T-helper 17 cell (primary cell): ENCODE measurements at places on chromosomes 1 and 21. TPM values are rescaled to one million over a fixed set of nuclear protein-coding genes. Genes with fewer than 3 reads are reported as not detected.

GRCh38 chr1:202659974-202660373 lies 50.3 kb downstream of the SYT2 start:
- DNase-seq, result no peak

ZNF593 gene
- 15.6 TPM for total RNA-seq

GRCh38 chr21:29155118-29155932 lies 24.9 kb downstream of the MAP3K7CL start:
- DNase-seq, result no peak

- no peak for DNase-seq
Measured at GRCh38 chr1:55154616-55155015, 60.5 kb downstream of the USP24 start.

PTPN22 gene
- total RNA-seq, result 42.6 TPM

LCE3A gene
- not detected for total RNA-seq

PTTG1IP gene
- total RNA-seq, result 123 TPM

GNAT2 gene
- total RNA-seq, result not detected

- DNase-seq, result no peak
Measured at GRCh38 chr1:25095635-25096200, 136.6 kb downstream of the SYF2 start.

DNA sequence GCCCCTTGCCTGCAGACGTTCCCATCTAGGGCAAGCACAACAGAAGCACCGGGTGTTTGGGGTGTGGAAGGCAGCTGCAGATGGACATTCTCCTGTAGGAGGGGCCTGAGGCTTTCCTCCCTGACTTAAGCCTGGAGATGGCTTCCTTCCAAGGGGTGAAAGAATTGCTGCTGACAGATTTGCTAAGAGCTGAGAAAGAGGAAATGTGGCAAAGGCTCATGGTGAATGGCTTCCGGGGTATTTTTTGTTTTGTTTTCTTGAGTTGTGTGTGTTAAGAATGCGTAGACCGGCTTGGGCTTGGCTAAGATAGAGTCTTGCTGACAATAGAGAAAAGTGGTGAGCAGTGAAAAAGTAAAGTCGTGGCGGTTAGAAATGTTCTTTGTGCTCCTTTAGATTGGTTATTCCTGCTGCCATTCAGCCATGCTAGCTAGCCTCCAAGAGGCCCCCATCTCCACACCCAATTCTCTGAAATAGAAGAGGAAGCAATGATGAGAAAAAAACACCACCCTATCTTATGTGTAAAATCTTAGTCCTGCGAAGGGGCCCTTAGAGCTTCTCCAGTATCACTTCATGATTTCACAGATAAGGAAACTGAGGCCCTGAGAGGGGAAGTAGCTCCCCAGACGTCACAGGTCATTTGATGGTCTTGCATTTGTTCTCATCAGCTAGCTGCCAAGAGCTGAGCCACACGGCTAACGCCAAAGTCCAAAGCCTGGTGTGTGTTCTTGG lies 36.9 kb downstream of the EIF2D start:
- DNase-seq, result no peak

GRCh38 chr1:180198196-180198595 lies 31.9 kb upstream of the LHX4 start:
- DNase-seq, result no peak

DNA sequence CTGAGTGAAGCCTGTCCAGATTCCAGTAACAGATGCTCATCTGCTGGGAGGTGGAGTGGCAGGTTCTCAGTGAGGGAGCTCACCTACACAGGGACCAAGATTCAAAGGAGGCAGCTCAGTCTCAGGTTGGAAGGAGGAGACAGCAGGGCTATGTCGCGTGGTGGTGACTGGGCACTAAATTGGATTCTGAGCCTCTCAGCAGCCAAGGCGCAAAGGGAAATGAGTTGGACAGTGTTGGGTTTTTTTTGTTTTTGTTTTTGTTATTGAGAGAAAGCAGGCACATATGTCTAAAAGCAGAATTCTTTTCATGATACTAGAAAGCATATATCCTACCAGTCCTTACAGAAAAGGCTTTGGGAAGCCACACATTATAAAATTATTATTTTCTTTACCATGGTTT lies 26.2 kb downstream of the UMODL1 start:
- no peak for DNase-seq

- DNase-seq, result no peak
Measured at GRCh38 chr1:24110642-24111261, 1.2 kb downstream of the MYOM3 start.

- DNase-seq, result no peak
Measured at GRCh38 chr1:46401154-46401913, 7.2 kb downstream of the FAAH start.

DNA sequence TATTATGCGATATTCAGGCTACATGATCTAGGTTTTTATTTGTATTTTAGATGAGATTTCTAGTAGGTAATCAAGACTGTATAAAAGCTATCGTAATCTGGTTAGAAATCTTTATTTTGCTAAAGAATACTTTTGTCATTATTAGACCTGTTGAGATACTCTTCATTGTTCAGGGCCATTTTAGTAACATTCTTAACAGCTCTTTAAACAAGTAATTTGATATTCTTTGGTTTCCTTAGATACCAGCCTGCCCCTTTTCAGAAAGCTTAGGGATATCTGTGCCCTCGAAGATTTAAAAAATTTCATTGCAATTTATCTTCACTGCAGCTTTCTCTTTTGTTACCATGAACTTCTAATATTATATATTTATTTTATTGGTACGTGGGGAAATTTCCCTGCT lies 18.9 kb downstream of the ADGRL2 start:
- no peak for DNase-seq

DNA sequence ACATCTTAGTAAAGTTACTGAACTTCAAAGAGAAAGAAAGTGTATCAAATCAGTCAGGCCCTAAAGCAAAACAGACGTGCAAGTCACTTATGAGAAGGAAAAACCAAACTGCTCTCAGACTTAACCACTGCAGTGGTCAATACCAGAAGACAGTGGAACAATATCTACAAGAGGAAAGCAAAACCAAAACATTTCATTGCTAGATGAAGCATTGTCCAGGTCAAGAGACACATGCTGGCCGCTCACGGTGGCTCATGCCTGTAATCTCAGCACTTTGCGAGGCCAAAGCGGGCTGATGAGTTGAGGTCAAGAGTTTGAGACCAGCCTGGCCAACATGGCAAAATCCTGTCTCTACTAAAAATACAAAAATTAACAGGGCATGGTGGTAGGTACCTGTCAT lies 82.0 kb upstream of the MROH9 start:
- no peak for DNase-seq

LYPD8 gene
- total RNA-seq, result not detected

BATF3 gene
- 0.34 TPM for total RNA-seq

ACOT11 gene
- 0.78 TPM for total RNA-seq

GFI1 gene
- 18.8 TPM for total RNA-seq

- DNase-seq, result no peak
Measured at GRCh38 chr21:32423320-32424190, 11.0 kb downstream of the EVA1C start.

TNNT2 gene
- not detected for total RNA-seq

- no peak for DNase-seq
Measured at GRCh38 chr21:33939226-33939625, 23.6 kb upstream of the ATP5PO start.

DNA sequence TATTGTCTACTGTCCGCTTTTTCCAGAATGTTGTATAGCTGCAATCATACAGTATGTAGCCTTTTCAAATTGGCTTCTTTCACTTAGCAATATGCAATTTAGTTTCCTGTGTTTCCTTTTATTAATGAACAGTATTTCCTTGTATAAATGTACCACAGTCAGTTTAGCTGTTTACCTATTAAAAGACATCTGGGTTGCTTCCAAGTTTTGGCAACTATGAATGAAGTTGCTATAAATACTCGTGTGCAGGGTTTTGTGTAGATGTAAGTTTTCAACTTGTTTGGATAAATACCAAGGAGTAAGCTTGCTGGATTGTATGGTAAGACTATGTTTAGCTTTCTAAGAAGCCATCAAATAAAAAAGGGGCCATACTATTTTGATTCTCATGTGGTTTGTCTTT lies 24.4 kb upstream of the KCNJ6 start:
- DNase-seq, result no peak

GRCh38 chr1:53147174-53147573 lies 4.7 kb upstream of the SLC1A7 start:
- DNase-seq, result no peak

MROH9 gene
- total RNA-seq, result not detected

SSBP3 gene
- total RNA-seq, result 64.9 TPM

LIX1L gene
- total RNA-seq, result 36.6 TPM

GRCh38 chr1:24562625-24563024 lies 6.7 kb downstream of the NCMAP start:
- no peak for DNase-seq

DNA sequence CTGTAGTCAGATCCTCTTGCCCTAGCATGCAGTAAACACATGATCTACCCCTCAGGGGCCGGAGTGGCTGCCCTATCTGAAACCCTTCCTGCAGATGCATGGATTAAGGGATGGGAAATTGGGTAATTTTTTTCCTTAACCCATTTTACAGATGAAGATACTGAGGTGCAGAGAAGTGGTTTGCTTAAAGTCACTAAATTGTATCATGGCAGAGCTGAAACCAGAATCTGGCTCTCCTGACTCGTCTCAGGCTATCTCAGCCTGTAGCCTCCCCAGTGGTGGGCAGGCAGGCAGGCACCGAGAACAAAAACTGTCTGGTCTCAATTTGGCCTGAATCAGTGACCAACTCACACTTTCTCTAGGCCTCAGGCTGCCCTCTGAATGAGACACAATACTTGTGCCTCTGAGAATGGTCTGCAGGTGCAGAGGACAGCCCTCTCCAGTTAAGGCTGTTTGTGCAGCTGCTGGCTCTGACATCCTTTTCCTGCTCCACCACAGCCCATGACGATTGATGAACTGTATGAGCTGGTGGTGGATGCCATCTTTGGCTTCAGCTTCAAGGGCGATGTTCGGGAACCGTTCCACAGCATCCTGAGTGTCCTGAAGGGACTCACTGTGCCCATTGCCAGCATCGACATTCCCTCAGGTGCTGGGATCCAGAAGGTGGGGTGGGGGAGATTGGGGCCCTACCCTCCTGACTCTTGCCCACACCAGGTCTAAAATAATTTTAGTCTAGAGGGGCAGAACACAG lies 1.5 kb downstream of the NAXE start:
- DNase-seq, result no peak

GRCh38 chr1:150441121-150441520 lies 46.1 kb upstream of the TARS2 start:
- no peak for DNase-seq

ITLN2 gene
- not detected for total RNA-seq

DNA sequence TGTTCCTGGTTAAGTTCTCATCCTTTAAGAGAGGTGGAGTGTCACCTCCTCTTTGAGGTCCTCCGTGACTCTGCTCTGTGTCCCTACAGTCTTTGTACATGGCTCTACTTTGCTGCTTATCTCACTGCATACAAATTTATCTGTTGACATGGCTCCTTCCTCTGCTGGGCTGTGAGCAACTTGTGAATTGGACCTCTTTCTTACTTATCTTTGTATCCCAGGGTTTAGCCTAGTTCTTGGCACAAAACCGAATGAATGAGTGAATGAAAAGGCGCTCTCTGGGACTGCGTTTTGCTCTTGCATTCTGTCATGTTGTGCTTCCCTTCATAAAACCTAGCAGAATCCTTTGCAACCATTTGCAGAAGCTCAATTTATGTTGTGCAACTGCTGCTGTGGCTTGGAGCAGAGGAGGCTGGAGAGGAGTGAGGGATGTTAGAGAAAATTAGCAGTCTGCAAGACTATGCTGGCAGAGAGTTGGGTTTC lies 12.4 kb downstream of the SLC26A9 start:
- no peak for DNase-seq

NIBAN1 gene
- 61.3 TPM for total RNA-seq

KRTAP19-4 gene
- total RNA-seq, result not detected

DNA sequence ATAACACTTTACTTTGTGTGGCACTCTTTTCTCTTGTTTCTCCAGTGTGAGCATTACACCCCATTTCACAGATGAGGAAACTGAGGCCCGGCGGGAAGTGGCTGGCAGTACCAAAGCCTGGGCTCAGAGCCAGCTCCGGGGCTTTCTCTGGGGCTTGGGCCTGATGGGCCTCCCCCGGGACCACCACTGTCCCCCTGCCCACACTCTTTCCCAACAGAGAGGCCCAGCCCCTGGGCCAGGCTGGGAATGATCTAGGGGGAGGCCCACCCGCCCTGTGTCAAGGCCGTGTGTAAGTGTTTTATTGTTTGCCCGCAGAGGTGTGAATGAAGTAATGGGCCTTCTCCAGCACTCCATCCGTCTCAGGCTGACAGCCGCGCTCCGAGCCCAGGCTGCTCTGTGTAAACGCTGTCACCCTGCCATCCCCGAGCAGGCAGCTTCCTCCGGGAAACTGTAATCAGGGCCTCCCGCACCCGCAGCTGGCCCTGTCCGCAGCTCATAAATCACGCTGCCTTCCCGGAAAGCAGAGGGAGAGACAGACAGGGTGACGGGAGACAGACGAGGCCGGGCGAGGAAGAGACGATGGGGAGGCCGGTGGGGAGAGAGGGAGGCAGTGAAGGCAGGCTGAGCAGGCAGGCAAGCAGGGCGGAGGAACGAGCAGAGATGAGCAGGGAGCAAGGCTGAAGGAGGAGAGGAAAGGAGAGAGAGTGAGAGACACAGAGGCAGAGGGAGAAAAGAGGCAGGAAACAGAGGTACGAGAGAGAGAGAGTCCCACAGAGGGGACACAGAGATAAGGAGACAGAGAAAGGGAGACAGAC lies 109.7 kb upstream of the ZBTB40 start:
- no peak for DNase-seq

C1orf74 gene
- 0.50 TPM for total RNA-seq

DNA sequence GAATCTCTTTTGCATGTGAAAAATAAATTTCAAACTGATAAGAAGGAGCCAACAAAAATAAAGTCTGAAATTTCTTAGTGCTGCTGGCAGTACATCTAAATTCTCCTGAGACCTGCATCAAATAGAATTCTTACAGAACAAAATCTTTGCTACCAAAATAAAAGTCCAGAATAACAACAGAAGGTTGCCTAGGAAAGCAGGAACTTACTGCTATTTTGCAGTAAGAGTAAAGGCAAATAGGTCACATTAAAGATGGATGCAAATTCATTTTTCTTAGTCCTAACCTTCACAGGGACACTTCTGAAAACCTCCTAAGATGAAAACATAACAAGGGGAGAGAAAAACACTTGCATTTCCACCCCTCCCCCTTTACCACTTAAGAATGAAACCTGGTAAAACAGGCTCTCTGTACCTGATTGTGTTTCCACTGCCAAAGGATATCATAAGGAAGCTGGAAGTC lies 59.0 kb downstream of the RUSC1 start:
- DNase-seq, result no peak
